ENCODE measurements at places on chromosomes 4 and X. TPM values are rescaled to one million over a fixed set of nuclear protein-coding genes. Genes with fewer than 3 reads are reported as not detected.
A peak's percentile ranks its signal among the peaks of the same experiment; 100 is the strongest.

The NUP62CL gene
- total RNA-seq = not detected

The JADE3 gene
- 1.8 TPM for total RNA-seq

The GLRA3 gene
- not detected for total RNA-seq

The SAGE1 gene
- total RNA-seq = not detected

The TEX13C gene
- not detected for total RNA-seq

The AREG gene
- 4.0 TPM for total RNA-seq

The ARMCX4 gene
- 7.3 TPM for total RNA-seq

The RTL9 gene
- not detected for total RNA-seq

The CXorf49 gene
- not detected for total RNA-seq

The RAB41 gene
- not detected for total RNA-seq

The GPRASP2 gene
- 8.7 TPM for total RNA-seq

DNA sequence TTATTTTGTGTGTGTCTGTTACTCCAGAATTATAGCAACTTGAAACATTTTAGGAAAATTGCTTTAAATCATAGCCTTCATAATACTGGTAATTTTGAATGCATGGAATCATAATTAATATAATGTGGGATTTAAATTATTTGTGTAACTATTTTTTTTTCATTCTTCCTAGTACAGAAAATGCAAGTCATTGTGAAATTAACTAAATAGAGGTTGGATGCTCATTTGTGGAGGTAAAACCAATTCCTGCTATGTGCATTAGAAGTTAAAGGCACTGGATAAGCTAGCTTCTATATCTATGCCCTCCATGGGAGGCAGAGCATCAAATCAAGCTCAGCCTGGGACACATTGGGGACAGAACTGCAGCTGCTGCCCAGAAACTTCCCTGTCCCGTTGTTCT is 1048.5 kb upstream of the PABPC4L start:
- no peak for DNase-seq

DNA sequence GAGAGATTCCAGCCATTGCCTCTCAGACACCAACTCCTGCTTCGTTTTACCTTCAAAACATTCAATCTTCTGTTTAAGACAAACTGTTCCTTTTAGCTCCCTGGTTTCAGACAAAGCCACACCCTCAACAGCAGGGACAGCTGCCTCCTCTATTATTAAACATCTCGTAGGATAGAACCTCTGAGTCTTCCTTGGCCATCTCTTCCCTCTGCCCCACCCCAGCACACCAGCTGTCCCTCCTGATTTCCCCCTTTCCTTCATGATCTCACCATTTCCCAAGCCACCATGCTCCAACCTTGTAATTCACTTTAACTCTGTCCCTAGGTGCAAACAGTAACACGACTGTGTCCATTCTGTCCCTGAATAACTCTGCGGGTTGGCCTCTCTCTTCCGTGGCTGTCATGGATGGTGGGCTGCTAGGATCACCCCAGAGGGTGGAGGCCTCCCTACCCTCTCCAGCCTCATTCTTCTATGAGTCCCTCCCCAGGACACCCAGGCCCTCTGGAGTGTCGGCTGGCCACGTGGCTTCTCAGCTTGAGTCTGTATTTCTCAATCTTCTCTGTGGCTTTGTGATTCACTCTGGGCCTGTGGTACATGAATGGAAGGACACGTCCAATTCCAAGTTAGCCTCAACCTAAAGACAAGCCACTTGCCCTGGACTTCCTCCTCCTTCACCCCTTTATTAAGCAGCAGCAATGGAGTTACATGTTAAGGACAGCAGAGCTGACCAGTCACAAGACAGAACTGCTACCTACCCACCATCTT is 349.9 kb downstream of the FBXW7 start:
- DNase-seq = no peak

GRCh38 chrX:30654989-30655607 is 1.9 kb downstream of the GK start:
- no peak for DNase-seq

- no peak for DNase-seq
Measured at GRCh38 chr4:1038948-1039492, 27.6 kb downstream of the FGFRL1 start.

DNA sequence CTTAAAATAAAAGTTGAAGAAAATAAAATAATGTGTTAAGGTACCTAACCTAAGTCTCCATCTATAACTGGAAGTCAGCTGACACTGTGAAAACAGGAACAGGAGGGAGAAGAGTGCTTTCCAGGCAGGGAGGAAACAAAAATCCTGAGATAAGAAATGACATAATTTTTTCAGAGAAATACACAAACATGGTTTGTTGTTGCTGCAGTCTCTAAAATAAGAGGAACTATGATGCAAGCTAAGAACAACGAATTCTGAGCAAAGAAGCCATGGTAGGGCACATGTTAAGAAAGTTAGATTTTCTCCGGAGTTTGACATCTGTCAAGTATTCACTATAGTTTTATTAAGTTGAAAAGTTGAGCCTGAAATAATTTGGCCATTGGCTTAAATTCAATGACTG is 26.9 kb downstream of the PAPSS1 start:
- DNase-seq = no peak

GRCh38 chr4:142408003-142408441 is 438.1 kb downstream of the INPP4B start:
- no peak for DNase-seq

DNA sequence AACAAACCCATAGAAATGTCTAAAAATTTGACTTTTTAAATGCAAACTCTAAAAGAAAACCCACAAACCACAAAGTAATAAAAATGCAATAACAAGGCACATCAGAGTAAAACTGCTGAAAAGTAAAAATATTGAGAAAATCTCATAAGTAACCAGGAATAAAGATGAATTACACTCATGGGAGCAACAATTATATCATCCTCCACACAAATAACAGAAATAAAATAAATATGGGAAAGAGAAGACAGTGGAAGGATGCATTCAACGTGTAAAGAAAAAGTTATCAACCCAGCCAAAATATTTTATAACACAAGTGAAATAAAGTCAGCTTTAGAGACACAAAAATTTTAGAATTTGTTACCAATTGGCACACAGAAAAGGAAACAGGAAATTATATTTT is 1420.2 kb downstream of the PCDH18 start:
- no peak for DNase-seq

DNA sequence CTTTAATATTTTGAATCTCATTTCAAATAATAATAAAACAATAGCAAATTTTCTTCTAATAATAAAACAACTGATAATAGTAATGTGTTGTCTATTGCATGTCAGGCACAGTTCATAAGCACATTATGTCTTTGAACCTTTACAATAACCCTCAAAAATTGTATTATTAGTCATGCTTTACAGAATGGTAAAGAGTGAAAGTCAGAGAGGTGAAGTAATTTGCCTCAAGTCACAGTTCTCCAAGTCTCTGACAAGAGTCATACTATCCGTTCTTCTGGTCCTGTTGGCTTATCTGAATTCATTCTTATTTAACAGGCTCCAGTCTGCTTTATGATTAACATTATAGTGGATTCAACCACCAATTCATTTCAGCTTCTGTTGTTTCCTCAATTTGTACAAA is 313.0 kb downstream of the AFF2 start:
- no peak for DNase-seq

DNA sequence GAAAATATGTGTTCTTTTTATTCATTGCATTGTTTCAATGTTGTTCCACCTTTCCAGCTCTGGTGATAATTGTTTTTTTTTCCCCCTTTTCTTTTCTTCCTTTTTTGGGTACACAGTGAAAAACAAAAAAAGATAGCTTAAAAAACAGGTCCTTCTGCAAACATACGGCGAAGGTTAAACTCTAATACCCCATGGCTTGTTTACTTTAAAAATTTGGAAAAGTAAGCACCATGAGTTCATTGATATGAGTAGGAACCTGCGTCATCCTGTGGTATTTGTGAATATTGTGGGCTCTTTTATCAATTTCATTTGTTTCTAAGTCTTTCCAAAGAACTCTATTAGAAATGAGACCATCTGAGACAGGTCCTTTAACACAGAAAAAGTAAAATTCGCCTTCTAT is 123.5 kb downstream of the CHRNA9 start:
- no peak for DNase-seq

DNA sequence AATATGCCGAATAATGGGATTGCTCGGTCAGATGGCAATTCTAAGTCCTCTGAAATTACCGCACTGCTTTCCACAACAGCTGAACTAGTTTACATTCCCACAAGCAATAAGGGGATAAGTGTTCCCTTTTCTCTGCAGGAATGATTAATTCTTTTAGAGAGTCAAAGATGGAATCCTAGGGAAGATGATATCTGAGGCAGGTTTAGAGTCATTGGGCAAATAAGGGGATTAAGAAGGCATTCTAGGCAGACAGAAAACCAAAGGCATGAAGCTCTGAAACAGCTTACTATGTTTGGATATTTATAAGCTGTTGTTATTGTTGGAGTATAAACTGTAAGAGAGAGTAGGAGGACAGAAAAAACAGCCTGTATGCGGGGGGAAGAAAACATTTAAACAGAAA is 85.7 kb downstream of the TET2 start:
- DNase-seq = no peak

DNA sequence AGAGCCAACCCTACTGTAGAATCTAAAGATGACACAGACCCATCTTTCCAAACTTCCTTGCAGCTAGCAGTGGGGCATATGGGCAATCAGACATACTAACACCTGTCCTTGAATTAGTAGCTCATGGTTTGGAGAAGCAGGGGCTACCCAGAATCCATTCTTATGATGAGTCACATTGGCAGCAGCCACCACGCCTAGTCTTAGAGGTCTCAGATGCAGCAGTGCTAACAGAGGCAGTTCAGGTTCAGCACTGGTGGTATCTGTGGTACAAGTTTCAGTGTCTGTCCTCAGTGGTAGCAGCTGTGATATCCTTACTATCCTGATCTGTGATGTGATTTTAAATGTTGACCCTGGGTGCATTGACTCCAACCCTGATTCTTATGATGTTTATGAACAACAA is 68.1 kb downstream of the FRMPD4 start:
- no peak for DNase-seq

- DNase-seq = no peak
Measured at GRCh38 chr4:94256828-94257227, 49.2 kb downstream of the SMARCAD1 start.

DNA sequence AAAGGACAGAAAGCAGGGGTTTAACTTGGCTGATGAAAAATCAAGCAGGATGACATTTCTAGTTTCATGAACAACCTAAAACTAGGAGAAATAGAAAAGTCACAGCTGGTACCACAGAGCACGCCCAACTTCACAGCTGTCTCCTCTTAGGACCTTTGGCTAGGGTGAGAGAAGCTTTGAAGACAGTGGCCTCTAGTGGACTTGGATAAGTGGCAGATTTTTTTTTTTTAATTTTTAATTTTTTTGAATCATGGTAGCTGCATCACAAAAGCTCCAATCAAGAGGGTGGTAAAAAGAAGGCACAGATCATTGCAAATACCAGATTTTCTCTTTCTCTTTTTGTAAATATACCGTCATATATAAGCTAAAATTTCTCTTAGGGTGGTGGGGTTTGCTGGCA is 20.2 kb upstream of the MAP3K15 start:
- no peak for DNase-seq

- no peak for DNase-seq
Measured at GRCh38 chrX:15841853-15842516, 12.6 kb downstream of the AP1S2 start.

- DNase-seq = no peak
Measured at GRCh38 chrX:24085101-24085500, 30.3 kb downstream of the EIF2S3 start.

DNA sequence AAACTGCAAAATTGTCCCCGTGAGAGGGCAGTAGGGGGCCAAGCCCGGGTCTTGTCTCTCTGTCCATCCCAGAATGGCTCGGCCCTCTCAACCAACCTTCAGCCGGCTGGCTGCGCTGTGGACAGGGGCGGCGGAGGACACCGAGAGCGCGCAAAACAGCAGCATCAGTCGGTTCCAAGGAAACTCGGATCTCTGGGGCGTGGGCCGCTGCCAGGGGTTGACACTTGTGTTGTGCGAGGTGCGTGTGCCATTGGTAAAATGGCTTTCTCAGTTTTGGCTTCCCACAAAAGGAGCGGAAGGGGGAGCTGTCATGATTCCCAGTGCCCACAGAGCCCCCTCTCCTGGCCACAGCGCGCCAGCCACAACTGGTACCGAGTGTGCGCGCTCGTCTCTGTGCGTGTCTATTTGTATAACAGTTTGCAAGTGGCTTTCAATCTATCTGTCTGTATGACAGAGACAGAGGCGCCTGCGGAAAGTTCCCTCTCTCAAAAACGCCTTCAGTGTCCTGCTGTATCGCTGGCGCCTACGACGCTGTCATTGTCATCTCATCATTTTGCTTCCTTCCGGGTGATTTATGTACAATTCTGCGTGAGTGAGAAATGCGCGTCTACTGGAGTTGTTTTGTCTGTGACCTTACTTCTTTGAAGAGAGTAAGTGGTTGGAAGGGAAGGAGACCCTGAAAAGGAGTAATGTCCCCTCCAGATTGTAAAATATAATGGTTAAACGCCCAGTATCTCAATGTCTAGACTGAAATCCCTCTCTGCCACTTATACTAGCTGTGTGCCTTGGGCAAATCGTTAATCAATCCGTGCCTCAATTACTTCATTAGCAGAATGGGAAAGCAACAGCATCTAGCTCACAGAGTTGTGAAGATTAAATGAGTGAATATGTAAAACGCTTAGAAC is 1.8 kb downstream of the DKK2 start:
- peak; percentile 72 for DNase-seq

- DNase-seq = no peak
Measured at GRCh38 chr4:117467404-117467803, 382.0 kb upstream of the TRAM1L1 start.

DNA sequence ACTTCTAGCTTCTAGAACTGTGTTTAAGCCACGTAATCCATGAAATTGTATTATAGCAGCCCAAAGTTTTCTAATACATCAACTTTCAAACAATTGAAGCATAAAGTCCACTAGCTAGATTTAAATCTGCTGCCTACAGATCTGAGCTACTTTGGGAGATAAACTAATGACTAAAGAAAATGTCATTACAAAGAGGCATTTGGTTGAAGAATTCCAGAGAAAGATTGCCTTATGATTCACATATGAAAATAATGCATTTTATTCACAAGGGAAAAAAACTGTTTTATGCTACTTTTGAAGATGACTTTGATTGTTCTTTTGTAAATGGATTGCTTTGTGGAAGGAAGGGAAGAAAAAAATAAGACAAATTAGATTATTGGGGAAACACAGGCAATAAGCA is 124.1 kb upstream of the SLIT2 start:
- DNase-seq = no peak

Measured in ascending aorta (tissue), 2 donors.